ENCODE measurements at places on chromosomes 5 and 9.

DNA sequence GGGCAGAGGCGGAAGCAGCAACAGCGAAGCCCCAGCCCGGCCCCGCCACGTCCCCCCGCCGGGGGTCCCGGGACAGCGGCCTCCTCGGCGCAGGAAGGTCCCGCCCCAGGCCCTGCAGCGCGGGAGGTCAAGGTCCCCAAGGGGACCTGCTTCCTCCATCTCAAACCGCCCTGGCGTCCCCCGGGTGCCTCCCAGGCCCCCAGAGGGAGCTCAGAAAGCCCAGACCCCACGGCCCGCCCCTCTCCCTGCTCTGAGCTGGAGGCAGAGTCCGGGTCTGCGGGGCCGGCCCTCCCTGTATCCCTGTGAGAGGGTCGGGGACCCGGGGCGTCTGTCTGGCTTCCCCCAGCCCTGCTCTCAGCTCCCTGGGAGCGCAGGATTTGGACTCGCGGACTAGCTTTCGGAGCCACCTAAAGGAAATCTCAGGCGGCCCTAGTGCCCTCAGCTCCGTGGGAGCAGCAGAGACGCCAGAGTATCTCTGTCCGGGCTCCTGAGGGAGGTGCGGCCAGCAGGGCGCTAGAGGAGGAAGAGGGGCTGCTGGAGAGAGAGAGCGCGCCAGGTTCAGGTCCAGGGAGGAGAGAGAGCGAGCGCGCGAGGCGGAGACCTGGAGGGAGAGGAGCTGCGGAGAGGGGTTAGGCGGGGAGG lies 30.7 kb downstream of the EXOC3 start:
- DNase-seq: no peak

DNA sequence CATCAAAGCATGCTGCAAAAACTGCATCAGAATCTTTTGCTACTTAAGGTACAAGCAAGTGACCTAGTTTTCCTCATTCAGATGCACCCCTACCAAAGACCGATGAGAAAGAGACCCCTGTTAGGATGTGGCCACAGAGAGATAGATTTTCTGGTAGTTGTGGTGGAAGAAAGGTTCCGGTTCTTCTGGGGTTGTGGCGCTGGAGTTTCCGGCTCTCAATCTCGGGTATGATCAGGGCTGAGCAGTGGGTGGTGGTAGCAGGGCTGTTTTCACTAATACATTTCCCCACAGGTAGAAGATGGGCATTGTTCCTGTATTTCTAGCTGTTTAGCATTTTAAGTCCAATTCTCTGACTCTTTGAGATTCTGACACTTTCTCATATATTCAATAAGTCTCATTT lies 58.4 kb downstream of the PCSK1 start:
- no peak for DNase-seq

DNA sequence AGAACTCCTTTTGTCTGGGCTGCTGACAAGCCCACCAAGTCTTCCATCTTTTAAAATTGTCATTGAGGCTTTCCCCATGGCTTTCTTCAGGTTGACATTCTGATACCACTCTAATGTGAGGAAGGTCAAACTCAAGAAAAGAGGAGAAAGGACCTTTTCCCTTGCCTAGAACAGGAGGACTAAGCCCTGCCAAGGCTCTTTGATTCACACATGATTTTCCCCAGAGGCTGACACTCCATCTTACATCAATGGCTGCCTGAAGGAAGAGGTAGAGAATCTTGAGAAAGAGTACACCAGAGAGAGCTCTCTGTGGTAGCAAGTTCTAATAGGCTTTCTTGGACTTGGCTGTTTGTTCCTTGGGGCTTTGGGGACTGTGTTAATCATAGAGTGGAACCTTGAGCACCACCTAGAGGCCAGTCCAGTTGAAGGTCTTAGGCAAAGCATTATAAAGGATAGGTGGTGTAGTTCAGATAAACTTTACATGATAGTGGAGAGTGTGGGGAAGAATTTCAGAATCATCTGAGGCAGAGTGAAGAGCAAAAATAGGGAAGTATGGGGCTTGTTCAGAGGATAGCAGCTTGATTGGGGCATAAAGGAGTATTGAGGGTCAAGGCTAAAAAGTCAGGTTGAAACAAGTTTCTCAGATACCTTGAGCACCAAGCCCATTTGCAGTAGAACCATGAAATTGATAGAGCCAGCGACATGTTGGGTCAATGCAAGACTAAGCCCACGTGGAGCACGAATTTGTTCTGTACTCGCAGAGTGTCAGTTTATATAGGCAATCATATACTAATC lies 36.7 kb downstream of the NDFIP1 start:
- DNase-seq: peak; percentile 29

DNA sequence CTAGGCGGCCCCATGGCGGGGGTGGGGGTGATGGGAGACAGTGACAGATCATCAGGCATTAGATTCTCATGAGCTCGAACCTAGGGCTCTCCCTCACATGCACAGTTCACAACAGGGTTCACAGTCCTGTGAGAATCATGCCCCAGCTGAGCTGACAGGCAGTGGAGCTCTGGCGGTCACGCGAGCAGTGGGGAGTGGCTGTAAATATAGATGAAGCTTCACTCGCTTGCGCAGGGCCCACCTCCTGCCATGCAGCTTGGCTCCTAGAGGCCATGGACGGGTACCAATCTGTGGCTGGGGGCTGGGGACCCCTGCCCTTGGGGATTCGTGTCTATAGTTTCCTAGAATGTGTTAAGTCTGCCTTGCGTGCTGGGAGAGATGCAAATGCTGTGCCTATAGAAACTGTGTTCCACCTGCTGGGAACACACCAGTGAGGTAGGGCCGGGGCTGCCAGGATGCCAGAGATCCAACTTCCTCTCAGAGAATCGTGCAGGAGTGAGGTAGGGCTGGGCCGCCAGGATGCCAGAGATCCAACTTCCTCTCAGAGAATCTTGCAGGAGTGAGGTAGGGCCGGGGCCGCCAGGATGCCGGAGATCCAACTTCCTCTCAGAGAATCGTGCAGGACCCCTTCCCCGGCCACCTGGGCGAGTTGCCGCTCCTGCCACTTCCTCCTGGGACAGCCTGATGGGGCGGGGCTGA lies 14.1 kb upstream of the EXOC3 start:
- DNase-seq: no peak

GRCh38 chr9:71357346-71357745 lies 235.9 kb upstream of the TRPM3 start:
- DNase-seq: no peak

DNA sequence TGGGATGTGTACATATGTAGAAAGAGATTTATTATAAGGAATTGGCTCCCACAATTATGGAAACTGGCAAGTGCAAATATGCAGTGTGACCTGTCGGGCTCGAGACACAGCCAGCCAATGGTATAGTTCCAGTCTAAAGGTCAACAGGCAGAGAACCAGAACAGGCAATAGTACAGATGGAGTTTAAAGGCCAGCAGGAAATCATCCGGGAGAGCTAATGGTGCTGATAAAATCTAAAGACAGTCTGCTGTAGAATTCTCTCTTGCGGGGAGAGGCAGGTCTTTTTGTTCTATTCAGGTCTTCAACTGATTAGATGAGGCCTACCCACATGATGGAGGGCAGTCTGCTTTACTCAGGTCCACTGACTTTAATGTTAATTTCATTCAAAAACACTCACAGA lies 21.8 kb downstream of the ANKRD31 start:
- DNase-seq: no peak

- no peak for DNase-seq
These were observed 30.5 kb downstream of the TLR4 start for GRCh38 chr9:117734523-117735314.

DNA sequence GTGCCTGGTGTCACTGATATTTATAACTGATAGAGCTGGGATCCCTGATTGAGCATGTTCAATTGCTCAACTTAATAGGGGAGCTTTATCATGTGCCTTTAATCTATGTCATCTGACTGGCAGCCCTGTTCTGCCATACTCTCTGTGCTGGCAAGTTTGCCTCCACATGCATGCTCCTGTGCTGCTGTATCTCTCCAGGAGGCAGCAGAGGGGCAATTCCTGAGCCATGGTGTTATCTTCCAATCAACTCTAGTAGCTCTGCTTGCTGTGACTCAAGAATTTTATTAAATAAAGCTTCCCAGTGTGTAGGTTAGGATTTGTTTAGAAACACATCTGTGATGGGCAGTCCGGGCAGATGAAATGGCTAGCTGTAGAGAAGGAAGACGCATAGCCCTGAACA lies 642.0 kb downstream of the KIF4B start:
- DNase-seq: no peak

GRCh38 chr5:107542831-107543231 lies 127.9 kb downstream of the EFNA5 start:
- no peak for DNase-seq

DNA sequence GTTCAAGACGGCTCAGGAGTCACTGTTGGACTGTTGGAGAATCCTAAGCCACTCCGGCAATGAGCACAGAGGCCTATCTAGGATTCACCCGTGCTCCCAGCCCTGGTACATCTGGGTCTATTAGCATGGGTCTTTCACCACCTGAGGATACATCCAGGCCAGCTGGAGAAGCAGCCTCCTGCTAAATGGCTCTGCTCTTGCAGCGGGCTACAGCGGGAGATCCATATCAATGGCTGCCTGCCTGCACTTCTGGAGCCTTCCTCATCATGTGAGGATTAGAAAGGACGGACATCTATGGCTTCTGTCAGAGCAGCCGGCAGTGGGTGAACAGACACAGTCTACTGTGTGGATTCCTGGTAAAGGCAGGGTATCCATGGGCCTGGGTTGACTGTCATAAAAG lies 357.4 kb downstream of the MLLT3 start:
- no peak for DNase-seq

- DNase-seq: no peak
These were observed 28.8 kb downstream of the CNTFR start for GRCh38 chr9:34560599-34561214.

GRCh38 chr9:94812343-94812742 lies 85.8 kb downstream of the AOPEP start:
- DNase-seq: peak; percentile 28

DNA sequence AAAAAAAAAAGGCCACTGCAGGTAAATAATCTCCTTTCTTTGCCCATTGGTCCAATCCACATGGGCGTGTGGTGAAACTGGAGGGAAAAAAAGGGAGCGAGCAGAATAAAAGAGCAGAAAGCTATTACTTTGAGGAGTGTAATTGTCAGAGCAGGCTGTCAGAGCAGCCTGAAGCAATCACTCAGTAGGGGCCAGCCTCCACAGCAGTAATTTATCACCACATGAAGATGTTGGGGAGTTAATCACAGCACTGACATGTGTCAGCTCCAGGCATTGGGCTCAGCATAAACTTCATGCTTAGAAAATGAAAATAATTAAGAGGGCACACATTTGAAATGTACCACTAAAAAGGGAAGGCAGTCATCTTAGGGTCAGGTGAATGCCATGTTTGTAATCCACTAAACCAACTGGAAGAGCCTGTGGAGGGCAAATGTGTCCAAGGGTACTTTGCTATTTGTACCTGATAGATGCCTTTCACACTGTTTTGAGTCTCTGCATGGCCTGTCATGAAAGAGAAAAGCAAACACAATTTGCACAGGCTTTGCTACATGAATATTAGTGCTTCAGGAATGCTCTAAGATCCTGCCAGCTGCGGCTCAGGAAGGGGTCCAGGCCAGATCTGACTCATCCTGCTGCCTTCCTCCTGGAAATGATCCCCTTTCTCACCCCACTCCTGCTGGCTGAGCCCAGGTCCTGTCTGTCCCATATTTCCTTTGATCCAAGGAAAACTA lies 2.9 kb upstream of the PTGER4 start:
- DNase-seq: peak; percentile 51

DNA sequence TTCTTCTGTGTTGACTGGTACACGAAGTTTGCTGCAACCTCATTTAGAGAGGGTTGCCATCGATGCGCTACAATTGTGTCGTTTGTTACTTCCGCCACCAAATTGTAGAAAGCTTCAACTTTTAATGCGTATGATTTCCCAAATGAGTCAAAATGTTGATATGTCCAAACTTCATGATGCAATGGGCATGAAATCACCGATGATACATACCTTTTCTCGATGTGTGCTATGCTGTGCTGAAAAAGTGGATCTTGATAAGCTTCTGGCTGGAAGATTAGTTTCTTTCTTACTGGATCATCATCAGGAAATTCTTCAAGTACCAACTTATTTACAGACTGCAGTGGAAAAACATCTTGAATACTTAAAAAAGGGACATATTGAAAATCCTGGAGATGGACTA lies 65.7 kb downstream of the TMEM38B start:
- DNase-seq: no peak

GRCh38 chr5:5544094-5544663 lies 121.7 kb downstream of the ICE1 start:
- no peak for DNase-seq

- no peak for DNase-seq
These were observed 34.7 kb upstream of the SLC22A5 start for GRCh38 chr5:132334812-132335211.

- DNase-seq: no peak
These were observed at the start of gene GABBR2 for GRCh38 chr9:98708933-98709911. GABBR2 (minus strand) TSS chr9:98708935; CDS start chr9:98708737, 198 bp downstream.

DNA sequence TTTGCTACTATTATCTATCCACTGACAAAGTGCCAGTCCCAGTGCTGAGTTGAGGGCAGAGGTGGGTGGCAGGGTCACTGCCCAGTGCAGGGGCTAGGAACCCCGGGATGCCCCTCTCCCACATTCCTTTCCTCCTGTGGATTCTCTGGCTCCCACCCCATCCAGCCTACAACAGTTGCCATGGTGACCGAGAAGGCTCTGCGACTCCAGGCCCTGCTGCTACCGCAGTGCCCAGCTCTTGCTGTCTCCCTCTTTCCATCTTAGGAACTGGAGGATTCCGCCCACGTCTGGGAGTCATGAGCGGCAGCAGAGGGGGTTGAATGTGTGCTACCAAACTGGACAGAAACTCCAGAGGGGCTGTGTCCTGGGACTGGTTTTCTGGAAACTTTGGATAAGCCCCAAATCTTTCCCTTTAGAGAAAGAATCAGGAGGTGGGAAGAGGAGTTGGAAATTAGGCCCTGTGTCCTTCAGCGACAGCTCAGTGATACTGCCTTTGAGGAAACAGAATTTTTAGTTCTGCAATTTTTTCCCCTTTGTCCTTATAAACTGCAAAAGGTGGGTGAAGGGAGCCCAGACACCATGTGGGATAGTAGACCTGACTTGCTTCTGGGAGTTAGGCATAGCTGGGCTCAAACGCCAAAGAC lies 20.7 kb upstream of the C5orf47 start:
- DNase-seq: no peak

DNA sequence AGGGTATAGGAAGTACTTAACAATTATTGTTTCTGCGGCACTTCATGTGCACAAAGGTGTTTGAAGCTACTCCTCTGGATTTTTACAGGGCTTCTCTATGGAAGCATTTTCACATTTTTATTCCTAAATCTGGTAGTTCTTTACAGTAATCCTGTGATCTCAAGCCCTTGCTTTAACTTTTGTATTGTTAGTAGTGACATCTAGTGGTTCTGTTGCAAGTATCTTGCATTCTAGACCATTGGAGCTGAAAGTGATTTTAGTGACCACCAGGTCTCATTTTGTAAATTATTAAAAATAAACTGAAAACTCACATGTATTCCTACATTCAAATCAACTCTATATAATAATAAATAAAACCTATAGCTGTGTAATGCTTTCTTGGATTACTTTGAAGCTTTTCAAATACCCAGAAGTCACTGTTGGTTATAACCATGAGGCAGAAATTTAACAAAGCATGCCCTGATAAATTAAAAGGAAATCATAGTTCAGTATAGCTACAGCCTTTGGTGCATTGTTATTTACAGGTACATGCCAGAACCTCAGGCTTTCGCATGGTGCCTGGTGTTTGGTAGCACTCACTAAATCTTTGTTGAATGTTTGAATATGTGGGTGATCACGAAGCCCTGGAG lies 18.9 kb downstream of the RPS23 start:
- DNase-seq: no peak
